ENCODE measurements at places on chromosomes 16 and 17.

GRCh38 chr17:4940555-4941318, 669 bp downstream of the RNF167 start:
- no peak for DNase-seq

DNA sequence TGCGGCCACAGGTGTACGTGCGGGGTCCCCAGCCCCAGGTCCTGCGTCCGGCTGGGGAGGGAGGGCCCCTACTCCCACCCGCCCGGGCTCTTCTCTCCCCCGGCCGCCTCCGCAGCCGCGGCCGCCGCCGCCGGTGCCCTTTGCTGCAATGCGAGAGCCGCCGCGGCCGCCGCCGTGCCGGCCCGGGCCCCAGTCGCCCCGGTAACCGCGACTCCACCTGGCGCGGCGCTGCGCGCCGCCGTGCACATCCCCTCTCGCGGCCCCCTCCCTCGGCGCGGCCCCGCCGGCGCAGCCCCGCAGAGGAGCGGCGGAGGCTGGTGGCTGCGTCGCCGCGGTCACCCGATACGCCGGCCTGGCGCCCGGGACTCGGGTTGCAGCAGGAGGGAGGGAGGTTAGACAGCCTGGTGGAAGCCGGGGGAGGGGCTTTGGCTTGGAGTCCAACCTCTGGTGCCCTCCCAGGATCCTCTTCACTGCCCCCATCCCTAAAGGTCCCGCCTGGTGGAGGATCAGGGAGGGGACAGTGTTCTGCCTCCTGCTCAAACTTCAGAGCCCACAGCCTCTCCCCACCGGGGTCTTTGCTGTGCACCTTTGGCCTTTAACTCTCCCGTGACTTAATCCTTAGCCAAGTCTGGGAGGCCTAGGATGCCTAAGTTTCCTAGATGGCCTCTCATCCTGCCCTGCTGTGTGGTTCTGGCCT, 32.9 kb downstream of the SRCIN1 start:
- no peak for DNase-seq

GRCh38 chr16:68764862-68765261, 27.8 kb downstream of the CDH1 start:
- DNase-seq = no peak

GRCh38 chr17:19278729-19279128, 41.6 kb downstream of the EPN2 start:
- no peak for DNase-seq

DNA sequence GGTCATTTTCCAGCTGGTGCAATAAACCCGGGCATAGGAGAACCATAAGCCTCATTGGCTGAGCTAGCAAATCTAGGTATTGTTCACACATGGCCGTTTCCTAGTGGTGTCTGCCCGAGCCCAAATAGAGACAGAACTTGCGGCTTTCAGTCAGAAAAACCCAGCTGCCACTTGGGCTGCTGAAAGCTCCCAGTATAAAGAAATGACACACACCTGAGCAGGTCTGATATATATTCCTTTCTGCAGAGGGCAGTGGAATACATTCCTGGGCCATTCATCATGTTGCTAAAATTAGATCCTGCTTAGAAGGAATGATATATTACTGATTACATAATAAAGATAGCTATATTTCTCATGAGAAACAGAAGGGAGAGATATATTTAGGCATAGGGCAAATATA, 83.9 kb upstream of the IRX5 start:
- DNase-seq = no peak

DNA sequence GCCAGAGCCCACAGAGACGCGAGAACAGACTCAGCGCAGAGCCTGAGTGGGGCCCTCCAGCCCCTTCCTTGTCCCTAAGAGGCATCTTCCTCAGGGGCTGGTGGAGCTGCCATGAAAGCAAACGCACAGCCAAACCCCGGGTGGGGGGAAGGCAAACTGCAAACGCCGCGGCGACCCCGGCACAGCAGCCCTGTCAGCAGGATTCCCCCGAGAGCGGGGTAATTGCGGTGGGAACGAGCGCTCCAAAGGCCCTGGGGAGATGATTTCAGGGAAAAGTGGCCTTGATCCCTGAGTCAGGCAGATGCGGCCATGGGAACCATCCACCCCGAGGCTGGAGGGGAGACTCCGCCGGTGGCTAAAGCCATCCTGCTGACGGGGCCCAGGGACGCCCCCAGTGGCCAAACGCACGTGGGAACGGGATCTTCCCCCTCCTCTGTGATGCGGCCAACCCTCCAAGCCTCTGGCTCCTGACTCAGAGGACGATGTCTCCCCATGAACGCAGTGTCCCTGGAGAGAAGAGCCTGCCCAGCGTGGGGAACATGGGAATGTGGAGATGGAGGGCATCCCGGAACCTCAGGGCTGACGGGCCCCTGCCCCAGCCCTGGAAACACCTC, 25.1 kb downstream of the SLC7A5 start:
- no peak for DNase-seq

Measured in memory B cell (primary cell).